ENCODE measurements at places on chromosomes 3 and 15.
A peak's percentile ranks its signal among the peaks of the same experiment; 100 is the strongest.

GRCh38 chr3:45946307-45946706 lies 3.0 kb downstream of the CXCR6 start:
- DNase-seq = no peak

- DNase-seq = no peak
These were observed 21.1 kb downstream of the GTF2E1 start for GRCh38 chr3:120763601-120764000.

- no peak for DNase-seq
These were observed 13.8 kb downstream of the FSD2 start for GRCh38 chr15:82792068-82792467.

GRCh38 chr15:42160136-42160535 lies 3.7 kb upstream of the PLA2G4F start:
- DNase-seq = no peak

- no peak for DNase-seq
These were observed 41.6 kb downstream of the FBXL2 start for GRCh38 chr3:33318710-33319380.

DNA sequence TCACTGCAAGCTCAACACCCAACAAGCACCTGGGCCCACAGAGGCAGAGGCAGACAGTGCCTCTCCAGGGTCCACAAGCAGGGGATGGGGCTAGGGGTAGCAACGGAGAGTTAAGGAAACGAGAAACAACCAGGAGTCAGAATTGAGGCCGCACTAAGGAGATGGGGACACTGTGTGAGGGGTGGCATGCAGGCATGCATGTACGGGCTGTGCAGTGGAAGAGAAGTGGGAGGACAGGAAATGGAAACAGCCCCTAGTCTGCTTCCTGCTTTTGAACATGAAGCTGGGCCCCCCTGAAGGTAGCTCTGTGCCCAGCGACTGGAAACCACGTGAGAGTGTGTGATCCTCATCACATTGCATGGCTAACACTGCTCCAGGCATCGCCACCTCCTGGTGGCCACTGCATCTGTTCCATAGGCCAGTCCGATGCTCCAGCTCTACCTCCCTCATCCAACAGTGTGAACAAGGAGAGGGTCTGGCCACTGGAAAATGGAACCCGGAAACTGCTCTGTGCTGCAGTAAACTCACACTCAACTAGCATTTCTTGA lies 44.0 kb downstream of the XXYLT1 start:
- no peak for DNase-seq

DNA sequence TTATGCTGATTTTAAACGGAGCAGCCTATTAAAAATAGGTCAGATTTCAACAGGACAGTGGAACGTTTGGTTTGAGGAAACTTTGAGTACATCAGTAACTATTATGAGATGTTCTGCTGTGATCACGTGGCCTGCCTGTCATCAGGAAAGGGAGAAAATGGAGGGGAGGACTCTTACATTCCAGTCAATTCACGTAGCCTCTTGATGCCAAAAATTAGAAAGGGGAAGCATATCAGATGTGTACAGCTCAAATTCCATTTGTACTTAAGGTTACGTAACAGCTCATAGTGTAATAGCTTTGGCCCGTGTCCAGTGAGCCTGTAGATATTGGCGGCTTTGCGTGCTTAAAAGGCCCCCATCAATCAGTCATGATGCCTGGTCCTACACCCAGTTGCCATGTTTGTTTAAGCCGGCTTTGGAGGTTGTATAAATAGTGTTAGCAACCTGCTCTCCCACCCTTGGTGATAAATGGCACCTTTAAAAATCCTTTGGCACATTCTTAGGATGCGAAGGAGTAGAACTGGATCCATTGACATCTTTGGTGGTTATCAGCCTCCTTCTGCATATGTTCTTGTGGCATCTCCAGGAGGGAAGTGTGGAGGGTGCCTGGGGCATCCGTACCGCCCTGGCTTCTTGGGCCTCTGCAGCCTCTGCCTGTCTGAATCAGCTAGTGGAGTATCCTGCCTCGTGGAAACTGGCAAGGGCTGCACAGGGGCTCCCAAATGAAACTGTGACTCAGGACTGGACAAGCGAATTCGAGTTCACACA lies 163.9 kb downstream of the THSD4 start:
- DNase-seq = no peak

DNA sequence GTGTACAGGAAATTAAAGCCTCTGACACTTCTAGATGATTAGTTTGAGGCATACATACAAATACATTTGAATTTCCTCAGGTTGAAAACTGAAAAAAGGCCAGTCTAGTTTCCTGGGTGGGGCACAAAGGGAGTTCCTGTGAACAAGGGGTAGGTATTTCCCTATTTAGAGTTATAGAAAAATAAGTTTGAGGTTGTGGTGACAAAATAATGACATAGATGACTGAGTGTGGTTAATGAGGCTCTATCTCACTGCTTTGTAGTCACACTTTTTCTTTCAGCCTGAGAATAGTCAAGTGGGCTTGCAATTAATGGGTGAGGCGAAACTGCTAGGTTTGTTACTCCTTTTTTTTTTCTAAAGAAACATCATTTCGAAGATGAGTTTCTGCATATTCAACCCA lies 4.3 kb downstream of the SLCO3A1 start:
- DNase-seq = no peak

DNA sequence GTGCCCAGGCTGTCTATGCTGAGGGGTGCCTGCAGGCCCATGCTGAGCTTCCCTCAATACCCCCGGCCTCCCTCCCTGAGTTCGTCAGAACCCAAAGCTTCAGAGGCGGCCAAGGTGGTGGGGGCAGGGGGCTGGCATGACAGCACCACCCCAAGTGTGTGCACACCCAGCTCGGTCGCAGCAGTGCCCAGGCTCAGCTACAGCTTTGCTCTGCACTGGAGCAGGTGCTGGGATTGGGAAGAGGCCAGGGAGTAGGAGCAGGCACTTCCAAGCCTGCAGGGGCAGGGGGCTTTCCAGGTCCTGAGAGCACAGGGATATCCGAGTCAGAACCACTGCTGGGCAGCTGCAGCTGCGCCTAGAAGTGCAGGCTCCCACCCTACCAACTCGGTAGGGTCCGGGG lies 283.9 kb downstream of the UBE2E2 start:
- DNase-seq = no peak

GRCh38 chr3:37997342-37997741 lies 6.8 kb downstream of the VILL start:
- no peak for DNase-seq

GRCh38 chr3:46699676-46700523 lies 1.3 kb upstream of the TMIE start:
- no peak for DNase-seq

GRCh38 chr3:149273096-149273751 lies 51.6 kb upstream of the CP start:
- DNase-seq = peak; percentile 1

GRCh38 chr15:100073982-100074381 lies 267.8 kb downstream of the ADAMTS17 start:
- no peak for DNase-seq

DNA sequence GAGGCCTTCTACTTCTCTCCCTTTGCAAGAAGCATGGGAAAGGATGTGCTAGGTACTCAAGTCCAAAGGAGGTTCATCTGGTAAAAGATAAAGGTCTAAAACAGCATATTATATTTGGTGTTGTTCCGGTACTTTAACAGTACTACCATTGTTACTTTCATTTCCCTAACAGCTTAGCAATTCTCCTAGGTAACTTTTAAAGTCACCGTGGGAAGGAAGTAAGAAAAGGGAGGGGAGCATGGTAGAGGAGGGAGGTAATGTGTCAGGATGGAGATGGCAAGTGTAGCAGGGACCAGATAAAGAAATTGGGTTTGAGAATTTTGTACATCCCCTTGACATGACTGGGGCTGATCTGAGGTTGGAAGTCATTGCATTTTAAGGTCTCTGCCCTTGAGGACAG lies 89.4 kb upstream of the SKOR1 start:
- no peak for DNase-seq

DNA sequence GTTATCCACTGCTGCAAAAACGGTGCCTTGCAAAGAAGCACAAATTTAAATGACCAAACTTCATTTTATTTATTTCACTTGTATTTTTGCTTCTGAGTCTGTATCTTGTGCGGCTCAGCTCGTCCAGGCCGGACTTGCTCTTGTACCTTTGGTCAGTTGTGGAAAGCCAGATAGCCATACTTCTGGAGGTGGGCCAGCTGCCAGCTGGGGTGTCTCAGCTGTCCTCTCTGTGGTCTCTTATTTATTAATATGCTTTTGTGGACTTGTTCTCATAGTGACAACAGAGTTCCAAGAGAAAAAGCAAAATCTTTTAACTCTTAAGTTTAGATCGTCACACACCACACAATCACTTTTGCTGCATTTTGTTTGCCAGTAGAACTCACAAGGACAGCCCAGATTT lies 87.7 kb downstream of the IL1RAP start:
- DNase-seq = no peak

DNA sequence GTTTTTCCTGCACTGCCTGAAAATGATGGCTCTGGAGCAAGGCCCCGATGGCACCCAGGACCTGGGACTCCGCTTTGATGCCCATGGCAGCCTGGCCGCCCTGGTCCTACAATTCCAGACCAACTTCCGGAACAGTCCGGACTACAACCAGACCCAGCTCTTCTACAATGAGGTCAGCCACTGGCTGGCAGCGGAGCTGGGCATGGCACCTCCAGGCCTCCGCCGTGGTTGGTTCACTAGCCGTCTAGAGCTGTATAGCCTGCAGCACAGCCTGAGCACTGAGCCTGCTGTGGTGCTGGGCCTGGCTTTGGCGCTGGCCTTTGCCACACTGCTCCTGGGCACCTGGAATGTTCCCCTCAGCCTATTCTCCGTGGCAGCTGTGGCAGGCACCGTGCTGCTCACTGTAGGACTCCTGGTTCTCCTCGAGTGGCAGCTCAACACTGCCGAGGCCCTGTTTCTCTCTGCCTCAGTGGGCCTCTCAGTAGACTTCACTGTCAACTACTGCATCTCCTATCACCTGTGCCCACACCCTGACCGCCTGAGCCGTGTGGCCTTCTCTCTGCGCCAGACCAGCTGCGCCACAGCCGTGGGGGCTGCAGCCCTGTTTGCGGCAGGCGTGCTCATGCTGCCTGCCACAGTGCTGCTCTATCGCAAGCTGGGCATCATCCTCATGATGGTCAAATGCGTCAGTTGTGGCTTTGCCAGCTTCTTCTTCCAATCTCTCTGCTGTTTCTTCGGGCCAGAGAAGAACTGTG lies 10.9 kb downstream of the DISP2 start:
- no peak for DNase-seq

- DNase-seq = no peak
These were observed 375.8 kb upstream of the ARPP21 start for GRCh38 chr3:35263477-35263876.

- no peak for DNase-seq
These were observed 156.0 kb upstream of the SMAD3 start for GRCh38 chr15:66909381-66909890.

DNA sequence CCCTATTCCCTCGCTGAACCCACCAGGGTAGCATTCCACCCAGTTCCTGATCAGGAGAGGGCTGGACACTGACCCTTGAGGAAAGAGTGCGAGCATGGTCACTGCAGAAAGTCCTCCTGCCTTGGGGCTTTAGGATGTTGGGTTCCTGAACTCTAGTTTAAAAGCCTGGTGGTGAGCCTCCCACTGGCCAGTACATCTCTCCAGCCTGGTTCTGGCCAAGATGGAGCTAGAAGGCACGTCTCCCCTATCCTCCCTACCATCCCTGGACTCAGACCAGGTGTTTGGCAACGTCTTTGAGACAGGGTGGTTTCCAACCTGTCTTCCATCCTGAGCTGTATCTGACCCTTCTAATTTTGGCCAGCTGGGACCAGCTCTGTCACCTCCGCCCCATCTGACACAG lies 31.4 kb downstream of the NBEAL2 start:
- no peak for DNase-seq

GRCh38 chr3:188348435-188349244 lies 194.7 kb downstream of the LPP start:
- no peak for DNase-seq

DNA sequence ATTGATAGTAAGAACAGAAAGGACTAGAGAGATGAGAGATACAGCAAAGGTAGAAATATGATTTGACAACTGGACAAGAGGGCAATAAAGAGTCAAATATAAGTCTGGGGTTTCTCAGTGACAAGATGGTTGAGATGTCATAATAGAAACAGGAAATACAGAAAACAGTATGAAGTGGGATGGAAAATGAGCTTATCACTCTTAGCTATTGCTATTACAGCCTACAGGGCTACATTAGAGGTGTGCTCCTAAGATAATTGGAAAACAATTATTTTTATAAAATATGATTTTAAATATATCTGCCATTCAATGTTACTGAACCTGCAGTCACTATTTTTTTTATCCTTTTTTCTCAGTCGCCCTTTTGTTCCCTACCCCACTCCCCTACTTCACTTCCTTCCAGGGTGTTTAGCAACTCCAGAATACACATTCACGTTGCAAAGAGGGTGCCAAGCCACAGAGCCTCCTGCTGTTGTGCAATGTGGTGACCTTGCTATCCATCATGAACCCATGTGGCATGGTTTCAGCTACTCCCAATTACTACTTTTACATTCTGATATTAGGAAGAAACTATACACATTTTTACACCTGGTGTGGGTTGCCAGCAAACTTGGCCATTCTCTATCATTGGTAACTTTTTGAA lies 6.0 kb downstream of the NRG4 start:
- DNase-seq = no peak

- no peak for DNase-seq
These were observed 8.9 kb downstream of the TRIM59 start for GRCh38 chr3:160440687-160441086.

GRCh38 chr3:159853506-159853864 lies 135.2 kb upstream of the IL12A start:
- DNase-seq = no peak

GRCh38 chr3:192847941-192848340 lies 69.7 kb downstream of the MB21D2 start:
- DNase-seq = no peak

DNA sequence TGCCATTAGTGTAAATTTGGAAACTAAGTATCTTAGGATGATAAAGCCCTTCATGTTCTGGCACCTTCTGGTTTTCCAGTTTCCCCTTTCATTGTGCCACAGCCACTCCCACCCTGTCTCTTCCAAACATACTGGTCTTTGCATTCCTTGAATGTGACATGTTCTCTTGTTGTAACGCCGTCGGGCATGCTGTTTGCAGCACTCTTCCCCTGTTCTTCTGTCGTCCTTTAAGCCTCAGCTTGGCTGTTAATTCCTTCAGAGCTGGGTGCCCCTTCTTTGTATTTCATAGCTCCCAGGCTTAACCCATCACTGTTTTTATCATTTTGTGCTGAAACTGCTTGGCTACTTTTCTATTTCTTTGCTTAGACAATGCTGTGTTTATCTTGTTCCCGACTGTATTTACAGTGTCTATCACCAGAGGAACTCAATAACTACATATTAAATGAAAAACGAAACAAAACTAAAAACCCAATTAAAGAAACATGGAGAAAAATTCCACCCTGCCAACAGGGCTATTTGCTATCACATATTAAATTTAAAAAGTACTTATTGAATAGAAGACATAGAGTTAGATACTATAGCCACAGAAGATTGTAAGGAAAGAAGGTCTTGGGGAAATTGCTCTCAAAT lies 95.4 kb upstream of the KCNAB1 start:
- no peak for DNase-seq

All from activated CD8-positive, alpha-beta memory T cell treated with anti-CD3 and anti-CD28 coated beads for 1 hour (primary cell).